Psoas muscle (tissue), 8 donors: ENCODE measurements at places on chromosomes 16 and 17. TPM values are rescaled to one million over a fixed set of nuclear protein-coding genes. Genes with fewer than 3 reads are reported as not detected.

- DNase-seq = no peak
Measured at GRCh38 chr17:32862940-32863339, 14.0 kb downstream of the MYO1D start.

DNA sequence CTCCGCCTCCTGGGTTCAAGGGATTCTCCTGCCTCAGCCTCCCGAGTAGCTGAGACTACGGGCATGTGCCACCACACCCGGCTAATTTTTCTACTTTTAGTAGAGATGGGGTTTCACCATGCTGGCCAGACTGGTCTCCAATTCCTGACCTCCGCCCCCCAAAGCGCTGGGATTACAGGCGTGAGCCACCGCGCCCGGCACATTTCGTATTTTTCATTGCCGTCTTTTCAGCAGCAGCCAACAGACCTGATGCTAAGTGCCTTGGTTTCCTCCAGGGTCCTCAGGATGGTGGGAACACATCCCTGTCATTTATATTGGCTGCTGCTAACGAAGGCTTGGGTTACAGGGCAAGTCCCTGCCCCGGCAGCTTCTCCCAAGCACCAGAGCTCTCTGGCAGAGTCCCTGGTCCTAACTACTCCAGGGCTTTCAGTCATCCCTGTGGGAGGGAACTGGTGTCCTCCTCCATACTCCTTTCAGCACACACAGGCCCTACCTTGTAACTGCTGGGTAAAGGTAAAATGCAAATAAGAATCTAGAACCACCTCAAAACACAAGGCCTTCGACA is 1.5 kb upstream of the RNF157 start:
- no peak for DNase-seq

The UBFD1 gene
- polyA plus RNA-seq = 145 TPM

The MSL1 gene
- 48.6 TPM for polyA plus RNA-seq

GRCh38 chr17:34265711-34266110 is 4.3 kb upstream of the CCL7 start:
- no peak for DNase-seq

GRCh38 chr16:275041-275641 is 603 bp downstream of the RGS11 start:
- DNase-seq = no peak

The CCDC200 gene
- 0.41 TPM for polyA plus RNA-seq

DNA sequence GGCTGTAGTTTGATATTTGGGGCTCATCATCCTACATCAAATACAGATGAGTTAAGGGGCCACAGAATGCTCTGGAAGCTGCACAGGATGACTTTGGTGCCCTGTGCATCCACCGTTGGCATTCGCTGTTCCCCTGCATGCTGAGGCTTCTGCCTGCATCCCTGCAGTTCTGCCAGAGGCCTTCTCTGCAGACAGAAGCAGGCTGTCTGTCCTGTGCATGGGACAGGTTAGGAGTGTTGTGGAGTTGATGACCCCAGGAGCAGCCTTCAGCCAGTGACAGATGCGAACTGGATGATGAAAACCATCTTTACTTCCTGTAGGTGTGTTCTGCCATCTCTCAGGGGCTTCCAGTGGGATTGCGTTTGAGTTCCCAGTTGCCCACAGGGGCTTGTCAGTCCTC is 13.6 kb upstream of the TNS4 start:
- no peak for DNase-seq

DNA sequence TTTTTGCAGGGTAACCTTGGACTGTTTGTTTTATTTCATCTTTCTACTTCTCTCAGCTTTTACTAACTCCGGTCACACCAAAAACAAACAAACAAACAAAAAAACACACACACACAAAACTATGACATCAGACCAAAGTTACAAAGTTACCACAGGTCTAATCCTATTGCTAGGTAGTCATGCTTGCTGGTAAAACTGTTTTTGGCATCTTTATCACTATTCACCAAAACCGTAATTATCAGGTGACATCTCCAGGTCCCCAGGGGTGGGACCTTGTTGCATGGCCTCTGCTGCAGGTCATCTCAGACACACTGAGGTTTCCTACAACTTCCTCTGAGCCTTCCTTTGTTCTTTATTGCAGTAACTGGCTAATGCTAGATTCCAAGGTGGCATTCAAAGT is 162.3 kb downstream of the ABCA8 start:
- no peak for DNase-seq

DNA sequence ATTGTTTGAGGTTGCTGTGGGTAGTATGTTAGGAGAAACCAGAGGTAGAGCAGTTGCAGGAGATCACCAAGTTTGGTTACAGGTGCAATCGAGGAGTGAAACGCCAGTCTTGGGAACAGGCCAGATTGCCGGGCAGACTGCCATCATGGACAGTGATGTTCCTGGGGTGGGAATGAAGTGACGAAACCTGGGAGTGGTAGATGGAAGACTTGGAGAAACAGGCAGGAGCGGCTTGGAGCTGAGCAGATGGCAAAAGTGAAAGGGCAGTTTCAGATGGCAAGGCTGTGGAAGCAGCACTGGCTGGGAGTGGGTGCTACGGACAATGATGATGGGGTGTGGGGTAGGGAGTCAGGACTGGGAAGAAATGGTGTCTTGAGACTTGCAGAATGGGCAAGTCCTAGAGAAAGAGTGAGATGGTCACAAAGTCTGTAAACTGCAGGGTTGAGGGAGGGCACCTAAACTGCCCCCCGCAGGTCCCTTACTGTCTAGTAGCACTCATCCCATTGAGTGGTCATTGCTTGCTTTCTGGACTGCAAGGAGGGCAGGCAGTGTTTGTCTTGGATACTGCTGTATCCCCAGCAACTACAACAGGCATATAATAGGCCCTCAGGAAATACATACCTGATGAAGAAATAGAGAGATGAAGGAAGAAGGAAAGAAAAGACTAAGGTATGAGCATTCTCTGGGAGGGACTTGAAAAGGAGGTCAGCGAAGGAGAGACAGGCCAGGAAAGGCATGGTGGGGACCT is 29.5 kb upstream of the ULK2 start:
- peak; percentile 39 for DNase-seq

The EMP2 gene
- polyA plus RNA-seq = 8.0 TPM

- no peak for DNase-seq
Measured at GRCh38 chr17:70675070-70675590, 505.8 kb downstream of the KCNJ2 start.

DNA sequence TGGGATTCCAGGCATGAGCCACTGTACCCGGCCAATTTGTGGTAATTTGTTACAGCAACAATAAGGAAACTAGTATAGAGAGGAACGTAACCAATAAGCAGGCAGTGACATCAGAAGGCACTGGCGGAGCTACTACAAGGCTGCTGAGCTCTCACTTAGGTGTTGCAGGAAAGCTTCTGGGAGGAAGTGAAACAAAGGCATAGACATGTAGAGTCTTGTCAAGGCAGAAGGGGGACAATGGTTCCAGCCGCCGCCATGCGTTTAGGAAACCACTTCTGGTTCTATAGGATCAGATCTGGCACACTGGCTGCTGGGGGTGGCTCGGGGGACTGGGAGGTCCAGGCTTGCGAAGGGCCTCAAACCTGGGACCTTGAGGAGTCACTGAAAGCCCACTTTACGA is 9.4 kb upstream of the CPSF4L start:
- no peak for DNase-seq

DNA sequence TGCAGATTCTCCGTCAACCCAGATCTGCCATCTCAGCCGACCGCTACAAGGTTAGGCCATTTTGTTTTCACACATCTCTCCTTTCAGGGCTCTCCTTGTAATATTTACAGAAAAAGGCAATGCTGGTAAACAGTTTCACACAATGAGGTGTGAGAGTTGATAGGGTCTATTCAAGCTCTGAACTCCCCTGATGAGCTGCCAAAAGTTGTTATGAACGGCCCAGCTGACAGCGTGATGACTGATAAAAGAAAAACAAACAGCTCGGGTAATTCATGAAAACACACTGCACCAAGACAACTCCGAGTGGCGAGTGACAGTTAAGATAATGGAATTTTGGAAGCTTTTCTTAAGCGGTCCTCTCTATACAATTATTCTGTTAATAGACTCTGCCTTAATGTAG is 68.1 kb upstream of the IRX5 start:
- no peak for DNase-seq

The ADAM11 gene
- 0.03 TPM for polyA plus RNA-seq

DNA sequence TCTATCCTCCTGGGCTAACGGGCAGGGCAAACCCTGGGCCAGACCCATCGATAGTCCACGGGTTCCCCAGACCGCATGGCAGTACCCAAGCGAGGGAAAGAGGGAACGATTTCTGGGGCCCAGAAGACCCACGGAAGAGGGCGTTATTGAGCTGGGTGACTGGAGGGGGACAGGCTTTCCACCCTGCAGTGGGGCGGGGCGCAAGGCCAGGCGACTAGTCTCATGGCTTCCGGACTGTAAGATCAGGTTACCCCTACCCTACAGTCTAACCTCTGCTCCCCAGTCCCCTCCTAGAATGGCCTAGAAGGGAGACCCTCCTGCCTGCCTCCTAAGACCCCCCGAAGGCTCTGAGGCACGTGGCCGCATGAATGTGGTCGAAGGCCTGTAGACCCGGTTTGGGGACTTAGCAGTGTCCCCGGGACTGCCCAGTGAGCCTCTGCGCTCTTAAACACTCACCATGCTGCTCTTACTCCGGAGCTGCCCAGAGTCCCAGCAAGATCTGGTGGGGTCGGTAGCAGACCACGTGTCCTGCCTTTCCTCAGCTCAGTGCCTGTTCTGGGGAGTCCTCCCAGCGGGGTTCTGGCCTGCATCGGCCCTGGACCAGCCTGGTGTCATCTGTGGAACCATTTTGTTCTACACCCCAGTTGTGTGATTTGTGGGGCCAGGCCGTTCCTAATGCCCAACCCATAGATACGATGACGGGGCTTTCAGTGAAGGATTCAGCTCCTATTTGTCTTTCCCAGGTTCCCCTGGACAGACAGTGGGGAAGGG is 13.2 kb upstream of the AURKB start:
- peak; percentile 76 for DNase-seq

DNA sequence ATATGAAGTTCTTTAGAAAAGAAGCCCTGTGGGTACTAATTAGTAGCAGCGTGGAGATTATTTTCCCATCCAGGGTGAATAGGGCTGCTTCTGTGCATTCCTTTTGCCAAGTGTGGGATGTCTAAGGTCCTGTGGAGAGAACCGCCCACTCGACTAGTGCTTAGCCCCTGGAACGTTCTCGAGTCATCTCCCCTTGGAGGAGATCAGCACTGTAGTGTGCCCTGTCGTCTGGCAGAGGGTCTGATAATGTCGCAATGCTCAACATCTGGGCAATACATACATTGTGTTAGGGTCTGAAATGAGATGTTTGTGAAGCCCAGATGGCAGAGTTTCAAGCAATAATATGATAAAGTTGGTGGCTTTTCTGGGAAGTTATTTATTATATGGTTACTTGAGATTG is 64.8 kb downstream of the SPECC1 start:
- no peak for DNase-seq

DNA sequence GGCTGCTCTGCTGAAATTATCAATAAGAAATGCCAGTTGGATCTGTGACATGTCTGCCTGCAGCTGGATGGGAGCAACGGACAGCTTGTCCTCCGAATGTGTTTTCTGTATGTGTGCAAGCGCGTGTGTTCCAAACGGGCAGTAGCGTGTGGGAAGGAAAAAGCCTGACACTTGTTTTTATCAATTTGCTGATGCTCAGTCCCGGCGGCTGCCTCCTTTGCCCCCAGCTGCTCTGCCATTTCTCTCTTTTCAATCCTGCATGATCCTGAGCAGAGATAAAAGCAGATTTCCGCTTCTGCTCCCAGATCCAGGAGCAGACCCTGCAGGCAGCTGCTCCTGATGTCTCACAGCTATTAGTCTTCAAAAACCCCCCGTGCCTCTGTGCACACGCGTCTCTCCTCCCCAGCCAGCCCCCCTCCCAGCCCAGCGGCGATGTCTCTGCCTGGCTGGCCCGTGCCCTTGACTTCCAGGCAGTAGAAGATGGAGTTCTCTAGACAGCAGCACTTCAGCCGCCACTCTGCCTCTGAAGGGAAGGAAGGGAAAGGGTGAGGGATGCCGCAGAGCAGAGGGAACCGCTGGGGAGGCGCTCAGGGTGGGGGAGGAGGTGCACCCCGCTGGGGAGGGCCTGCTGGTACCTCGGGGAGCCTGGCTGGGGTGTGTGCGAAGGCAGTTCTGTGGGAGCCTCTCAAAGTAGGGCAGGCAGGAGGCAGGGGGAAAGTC is 4.1 kb downstream of the PRCD start:
- DNase-seq = no peak

DNA sequence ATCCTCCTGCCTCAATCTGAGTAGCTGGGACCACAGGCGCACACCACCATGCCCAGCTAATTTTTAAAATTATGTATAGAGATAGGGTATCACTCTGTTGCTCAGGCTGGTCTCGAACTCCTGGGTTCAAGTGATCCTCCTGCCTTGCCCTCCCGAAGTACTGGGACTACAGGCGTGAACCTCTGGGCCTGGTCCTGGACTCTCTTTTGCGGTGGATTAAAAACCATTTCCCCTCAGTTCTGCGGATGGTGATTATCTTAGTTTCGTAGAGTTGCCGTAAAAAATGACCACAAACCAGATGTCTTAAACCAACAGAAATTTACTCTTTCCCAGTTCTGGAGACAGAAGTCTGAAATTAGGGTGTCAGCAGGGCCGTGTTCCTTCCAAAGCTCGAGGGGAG is 28.8 kb downstream of the MGAT5B start:
- no peak for DNase-seq

DNA sequence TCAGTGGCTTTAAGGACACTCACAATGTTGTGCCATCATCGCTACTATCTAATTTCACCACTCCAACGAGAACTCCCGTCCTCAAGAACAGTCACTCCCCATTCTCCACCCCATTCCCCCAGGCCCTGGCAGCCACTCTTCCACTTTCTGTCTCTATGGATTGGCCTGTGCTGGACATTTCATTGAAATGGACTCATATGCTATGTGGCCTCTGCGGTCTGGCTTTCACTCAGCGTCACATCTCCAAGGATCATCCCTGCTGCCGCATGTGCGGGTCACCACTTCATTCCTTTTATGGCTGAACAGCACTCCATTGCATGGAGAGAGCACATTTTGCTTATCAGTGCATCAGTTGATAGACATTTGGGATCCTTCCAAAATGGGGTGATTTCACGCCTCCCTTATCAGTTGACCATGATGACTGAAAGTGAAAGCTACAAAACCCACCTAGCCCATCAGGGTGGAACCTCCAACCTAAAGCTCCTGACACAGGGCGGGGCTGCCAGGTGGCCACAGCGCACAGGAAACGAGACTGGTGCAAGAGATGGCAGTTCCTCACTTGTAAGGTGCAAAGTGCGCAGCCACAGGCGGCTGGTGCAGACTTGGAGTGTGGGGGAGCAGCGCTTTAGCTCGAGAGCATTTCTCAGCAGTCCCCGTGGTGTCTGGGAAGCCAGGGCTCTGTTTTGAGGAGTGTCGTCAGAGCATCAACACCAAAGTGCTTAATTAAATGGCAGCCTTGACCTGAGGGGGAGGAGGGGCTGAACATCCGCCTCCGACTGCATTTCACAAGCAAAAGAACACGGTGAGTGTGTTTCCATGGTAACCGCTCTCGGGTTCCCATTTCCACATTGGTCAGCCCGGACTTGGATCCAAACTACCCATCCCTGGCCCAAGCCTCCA is 23.8 kb downstream of the COTL1 start:
- DNase-seq = no peak
